Occipital lobe (tissue), 3 donors: ENCODE measurements at places on chromosomes 12 and 14. TPM values are rescaled to one million over a fixed set of nuclear protein-coding genes. Genes with fewer than 3 reads are reported as not detected.
A peak's percentile ranks its signal among the peaks of the same experiment; 100 is the strongest.

DIO2 gene
- total RNA-seq = 31.0 TPM

DNA sequence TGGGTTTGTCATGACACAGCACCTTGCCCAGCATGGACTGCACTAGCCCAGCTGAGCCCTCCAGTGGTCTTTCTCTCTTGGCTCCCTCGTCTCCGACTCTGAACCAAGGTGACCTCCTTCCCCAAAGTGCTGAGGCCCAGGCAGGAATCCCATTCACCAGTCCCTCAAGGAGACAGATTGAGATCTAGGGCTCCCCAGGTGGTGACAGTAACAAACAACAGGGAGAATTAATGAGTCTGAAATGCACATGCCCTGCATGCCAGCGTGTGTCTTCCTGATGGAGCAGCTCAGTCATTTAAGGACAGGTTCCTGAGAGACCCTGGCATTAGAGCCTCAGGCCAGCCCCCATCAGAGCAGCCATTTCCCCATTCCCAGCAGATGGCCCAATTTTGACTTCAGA is 51.4 kb upstream of the OAS1 start:
- DNase-seq = no peak

- DNase-seq = no peak
Measured at GRCh38 chr12:128609861-128610260, 213.9 kb downstream of the SLC15A4 start.

KIF21A gene
- total RNA-seq = 202 TPM

DNA sequence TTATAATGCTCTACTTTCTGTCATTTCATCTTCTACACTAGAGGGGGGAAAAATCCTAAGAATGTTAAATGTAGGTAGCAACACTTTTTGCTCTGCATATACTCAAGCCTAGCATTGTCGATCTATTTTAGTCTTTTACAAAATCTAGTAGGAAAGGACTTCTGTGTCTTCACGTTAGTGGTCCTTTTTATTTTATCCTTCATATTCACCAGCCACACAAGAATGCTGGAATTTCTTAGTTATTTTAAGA is 253.0 kb upstream of the FLRT2 start:
- no peak for DNase-seq

C12orf54 gene
- total RNA-seq = not detected

RAB5B gene
- 37.4 TPM for total RNA-seq

FCF1 gene
- total RNA-seq = 15.6 TPM

GLTP gene
- 15.6 TPM for total RNA-seq

- DNase-seq = no peak
Measured at GRCh38 chr12:71576496-71576895, 87.2 kb downstream of the ZFC3H1 start.

DNA sequence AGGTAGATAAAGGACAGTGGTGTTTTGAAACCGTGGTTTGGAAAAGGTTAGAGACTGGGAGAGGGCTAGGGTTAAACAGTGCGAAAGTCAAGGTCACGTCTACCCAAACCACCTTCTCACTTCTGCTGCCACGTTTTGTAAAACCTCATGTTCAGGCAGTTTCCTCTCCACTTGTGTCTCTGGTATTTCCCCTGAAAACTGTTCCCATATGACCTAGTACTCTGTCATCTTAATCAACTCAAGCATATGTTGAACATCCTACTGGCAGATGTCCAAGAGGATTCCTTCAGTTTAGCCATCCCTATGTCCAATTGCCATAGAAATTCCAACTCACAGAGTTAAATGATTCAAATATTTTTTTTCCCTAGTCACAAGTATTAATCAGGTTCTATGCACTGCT is 17.4 kb downstream of the CLEC4C start:
- DNase-seq = no peak

GRCh38 chr14:48546996-48547395 is 871.6 kb upstream of the MDGA2 start:
- DNase-seq = no peak

GRCh38 chr12:96120359-96121100 is 73.6 kb upstream of the ELK3 start:
- DNase-seq = no peak

- DNase-seq = peak; percentile 35
Measured at GRCh38 chr12:56645201-56645716, 525 bp downstream of the ATP5F1B start.

BTBD6 gene
- 45.4 TPM for total RNA-seq

- no peak for DNase-seq
Measured at GRCh38 chr12:69484428-69484827, 14.2 kb downstream of the FRS2 start.

DNA sequence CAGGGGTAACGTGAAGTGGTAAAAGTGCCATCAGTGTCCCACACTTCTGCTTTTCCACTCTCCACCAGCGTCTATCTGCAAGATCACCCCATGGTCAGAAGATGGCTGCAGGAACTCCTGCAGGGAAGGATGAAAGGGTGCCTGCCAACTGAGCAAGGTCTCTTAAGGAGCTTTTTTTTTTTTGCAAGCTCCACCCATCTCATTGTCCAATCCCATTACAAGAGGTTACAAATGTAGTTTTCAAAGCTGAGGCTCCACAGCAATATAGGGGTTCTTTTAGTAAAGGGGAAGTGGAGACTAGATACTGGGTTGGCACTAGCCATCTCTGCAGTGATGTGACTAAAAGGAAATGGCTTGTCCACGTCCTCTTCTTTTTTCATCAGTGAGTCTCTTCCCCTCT is 5.9 kb upstream of the BHLHE41 start:
- DNase-seq = no peak

DNA sequence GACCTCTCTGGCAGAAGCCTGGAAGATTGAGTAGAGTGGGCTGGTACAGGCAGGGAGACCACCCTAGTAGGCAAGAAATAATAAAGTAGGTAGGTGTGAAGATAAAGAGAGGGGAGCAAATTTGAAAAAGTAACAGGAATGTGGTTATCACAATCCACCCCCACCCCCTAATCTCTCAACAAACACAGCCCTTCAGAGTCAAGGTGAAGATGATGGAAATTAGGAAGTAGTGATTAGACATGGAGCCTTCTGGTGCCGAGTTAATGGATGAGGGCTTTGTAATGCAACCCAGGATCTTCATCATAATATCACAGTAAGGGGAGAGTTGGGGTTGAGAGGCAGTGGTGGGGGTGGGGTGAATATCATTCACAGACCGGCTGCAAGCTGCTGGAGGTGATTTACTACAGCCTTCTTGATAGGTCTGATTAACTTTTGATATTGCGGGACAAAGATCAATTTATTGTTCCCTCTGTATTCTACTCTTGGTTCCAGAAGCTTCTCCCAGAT is 29.2 kb upstream of the CRY1 start:
- no peak for DNase-seq

FOXM1 gene
- 1.1 TPM for total RNA-seq

GRCh38 chr12:65209655-65210043 is 40.3 kb downstream of the LEMD3 start:
- no peak for DNase-seq

GRCh38 chr12:108950991-108951739 is 69.7 kb downstream of the SVOP start:
- peak; percentile 31 for DNase-seq

CLEC14A gene
- total RNA-seq = 4.5 TPM

GRCh38 chr12:93585247-93585646 is 12.8 kb downstream of the SOCS2 start:
- DNase-seq = no peak

- DNase-seq = no peak
Measured at GRCh38 chr12:31726575-31726974, 2.2 kb downstream of the AMN1 start.

CATSPERB gene
- total RNA-seq = 3.7 TPM

TAS2R46 gene
- 12.3 TPM for total RNA-seq

SMCO2 gene
- 0.78 TPM for total RNA-seq

GRCh38 chr12:10223208-10223607 is 10.5 kb downstream of the GABARAPL1 start:
- DNase-seq = peak; percentile 21

GRCh38 chr12:2099595-2099994 is 46.8 kb downstream of the CACNA1C start:
- no peak for DNase-seq

DNA sequence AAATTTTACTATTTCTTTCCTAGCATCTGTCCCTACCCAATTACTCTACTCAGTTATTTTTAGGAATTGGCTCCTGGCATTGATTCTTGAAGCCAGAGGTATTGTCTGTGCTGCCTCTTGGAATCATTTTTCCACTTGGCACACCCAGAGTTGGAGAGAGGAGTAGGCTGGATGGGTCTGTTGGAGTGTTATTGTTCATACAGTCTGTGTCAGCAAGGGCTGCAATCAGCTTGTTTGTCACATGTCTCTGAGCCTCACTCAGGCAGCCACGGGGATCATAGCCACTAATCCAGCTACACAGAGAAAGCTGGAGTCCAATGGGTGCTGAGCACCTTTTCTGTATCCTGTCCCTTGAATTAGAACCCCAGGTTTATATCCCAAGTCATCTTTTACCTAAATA is 176.0 kb upstream of the DYRK2 start:
- DNase-seq = peak; percentile 22

MIP gene
- total RNA-seq = 0.62 TPM

DNA sequence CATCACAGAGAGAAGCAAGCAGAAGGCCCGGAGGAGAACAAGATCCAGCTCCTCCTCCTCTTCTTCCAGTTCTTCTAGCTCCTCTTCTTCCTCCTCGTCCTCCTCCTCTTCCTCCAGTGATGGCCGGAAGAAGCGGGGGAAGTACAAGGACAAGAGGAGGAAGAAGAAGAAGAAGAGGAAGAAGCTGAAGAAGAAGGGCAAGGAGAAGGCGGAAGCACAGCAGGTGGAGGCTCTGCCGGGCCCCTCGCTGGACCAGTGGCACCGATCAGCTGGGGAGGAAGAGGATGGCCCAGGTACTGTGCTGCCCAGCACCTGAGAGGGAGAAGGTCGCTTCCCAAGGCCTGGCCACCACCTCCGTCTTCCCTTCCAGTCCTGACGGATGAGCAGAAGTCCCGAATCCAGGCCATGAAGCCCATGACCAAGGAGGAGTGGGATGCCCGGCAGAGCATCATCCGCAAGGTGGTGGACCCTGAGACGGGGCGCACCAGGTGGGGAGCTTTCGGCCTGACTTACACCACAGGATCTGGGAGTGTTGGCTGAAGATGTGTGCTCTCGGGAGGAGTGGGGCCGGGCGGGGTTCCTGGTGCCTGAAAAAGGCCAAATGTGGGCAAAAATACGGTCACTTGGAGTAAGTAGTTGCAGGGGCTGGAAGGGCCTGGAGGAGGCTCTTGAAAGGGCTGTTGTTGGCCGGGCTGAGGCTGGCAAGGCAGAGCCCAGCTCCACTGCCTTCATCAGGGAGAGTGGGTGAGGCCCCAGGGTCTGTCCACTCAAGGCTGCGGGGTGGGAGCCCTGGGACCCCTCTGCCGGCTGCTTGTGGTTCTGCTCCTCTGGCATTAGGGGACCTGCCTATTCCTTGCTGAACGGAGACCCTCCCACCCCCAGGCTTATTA is 1.4 kb downstream of the ARL6IP4 start:
- no peak for DNase-seq

DNA sequence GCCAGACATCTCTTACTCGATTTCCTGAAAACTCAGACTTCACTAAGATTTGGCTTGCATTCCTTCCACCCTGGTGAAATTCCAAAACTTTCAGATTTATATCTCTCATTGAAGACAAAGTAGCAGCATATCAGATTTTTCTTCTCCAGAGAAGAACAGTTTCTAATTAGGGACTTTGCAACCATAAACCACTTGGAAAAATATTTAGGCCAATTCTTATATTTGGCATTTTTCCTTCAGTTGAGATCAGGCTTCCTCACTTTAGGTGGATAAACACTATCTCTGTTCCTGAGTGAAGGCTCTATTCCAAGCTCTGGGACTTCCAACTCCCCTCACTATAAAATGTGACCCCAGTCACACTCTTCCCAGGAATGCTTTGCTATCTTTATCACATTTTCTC is 1434.3 kb upstream of the FLRT2 start:
- no peak for DNase-seq

- no peak for DNase-seq
Measured at GRCh38 chr12:24244801-24245200, 295.3 kb upstream of the SOX5 start.

SLC6A15 gene
- total RNA-seq = 119 TPM

FSCB gene
- not detected for total RNA-seq

LRFN5 gene
- 93.0 TPM for total RNA-seq
